Daoy (cell line): ENCODE measurements at places on chromosomes 3 and 15.
A peak's percentile ranks its signal among the peaks of the same experiment; 100 is the strongest.

DNA sequence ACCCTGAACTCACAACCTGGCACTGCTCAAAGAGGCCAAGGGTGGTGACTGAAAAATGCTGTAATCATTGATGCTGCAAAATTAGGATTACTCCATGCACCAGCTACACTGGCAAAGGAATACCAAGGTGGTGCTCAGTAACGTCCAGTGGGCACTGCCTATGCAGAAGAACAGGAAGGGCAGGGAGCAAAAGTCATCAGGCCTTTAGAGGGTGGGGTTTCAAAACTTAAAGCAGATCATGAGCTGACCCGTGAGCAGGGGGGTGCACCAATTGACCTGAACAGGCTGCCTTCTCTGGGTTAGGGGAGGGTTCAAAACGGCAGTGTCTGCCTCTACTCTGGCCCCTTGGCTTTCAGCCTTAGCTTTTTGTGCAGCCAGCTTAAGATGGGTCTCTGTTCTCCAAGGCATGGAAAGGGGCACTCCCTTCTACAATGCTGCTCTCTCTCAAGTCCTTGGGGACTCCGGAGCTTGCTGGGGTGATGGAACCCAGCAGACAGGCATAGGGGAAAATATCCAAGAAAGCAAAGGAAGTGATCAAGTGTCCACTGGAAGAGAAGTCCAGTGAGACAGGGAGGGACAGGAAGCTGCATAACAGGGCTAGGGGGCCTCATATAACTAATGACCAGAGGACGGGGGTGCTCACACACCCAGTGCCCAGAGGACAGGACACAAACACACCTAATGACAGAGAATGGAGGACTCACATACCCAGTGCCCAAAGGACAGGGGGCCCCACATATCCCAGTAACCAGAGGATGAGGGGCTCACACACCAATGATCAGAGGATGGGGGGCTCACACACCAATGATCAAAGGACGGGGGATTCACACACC lies 11.4 kb downstream of the RAB6B start:
- no peak for DNase-seq

- no peak for DNase-seq
Measured at GRCh38 chr15:42736178-42736792, 643 bp downstream of the CDAN1 start.

GRCh38 chr3:11499144-11499543 lies 144.6 kb downstream of the VGLL4 start:
- peak; percentile 83 for DNase-seq

GRCh38 chr15:98039596-98039995 lies 79.1 kb downstream of the ARRDC4 start:
- DNase-seq: no peak

GRCh38 chr3:126501736-126502135 lies 15.8 kb downstream of the UROC1 start:
- no peak for DNase-seq

DNA sequence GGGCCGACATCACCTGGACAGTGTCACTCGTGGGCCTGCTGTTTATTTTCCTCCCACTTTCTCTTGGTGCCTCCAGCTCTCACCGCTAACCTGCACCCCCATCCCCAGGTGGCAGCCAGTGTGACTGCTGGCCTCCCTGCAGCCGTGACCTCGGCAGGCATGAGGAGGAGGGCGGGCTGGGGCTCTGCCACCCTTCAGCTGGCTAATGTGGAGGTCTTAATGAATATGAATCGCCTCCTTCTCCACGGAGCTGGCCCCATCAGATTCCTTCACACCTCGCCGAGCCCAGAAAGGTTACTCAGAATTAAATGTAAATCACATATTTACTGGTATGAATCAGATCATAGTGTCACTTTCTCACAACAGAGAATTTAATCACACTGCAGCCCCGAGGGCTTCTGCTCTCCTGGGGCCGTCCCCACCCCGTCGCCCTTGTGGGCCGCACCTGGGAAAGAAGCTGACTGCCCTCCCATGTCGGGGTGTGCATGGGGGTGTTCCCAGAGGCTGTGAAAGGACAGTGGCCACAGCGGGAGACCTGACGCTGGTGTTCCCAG lies 171.1 kb upstream of the TLE3 start:
- peak; percentile 39 for DNase-seq

- DNase-seq: no peak
Measured at GRCh38 chr3:28800203-28800602, 451.6 kb upstream of the AZI2 start.

DNA sequence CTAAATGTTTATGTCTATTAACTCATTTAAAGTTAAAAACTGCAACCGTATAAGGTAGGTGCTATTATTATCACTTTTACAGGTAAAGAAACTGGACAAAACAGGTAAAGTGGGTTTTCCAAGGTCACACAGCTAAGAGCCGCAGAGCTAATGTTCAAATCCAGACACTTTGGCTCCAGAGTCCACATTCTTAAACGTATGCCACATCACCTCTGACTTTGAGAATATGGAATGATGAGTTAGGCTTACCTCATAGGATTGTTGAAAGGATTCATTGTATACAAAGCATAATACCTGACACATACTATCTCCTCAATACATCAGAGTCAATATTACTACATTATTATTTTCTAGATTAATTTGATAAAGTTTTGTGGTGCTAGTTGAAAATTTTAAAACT lies 240.9 kb upstream of the STT3B start:
- DNase-seq: no peak

DNA sequence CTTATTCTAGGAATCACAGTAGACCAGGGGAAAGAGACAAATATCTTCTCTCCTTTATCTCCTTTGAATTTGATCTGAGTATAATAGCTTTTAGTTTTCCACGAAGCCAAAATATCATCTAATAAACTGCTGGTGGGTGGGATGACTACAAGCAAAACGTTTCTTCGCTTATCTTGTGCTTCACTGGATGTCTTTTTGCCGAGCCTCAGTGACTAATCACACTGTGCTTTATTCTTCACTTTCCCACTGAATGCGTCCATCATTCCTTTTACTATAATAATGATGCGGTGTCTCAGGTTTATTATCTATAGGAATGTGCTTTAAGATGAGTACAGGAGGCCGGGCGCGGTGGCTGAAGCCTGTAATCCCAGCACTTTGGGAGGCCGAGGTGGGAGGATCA lies 32.5 kb downstream of the CEP152 start:
- DNase-seq: no peak

- no peak for DNase-seq
Measured at GRCh38 chr15:77145370-77145769, 74.5 kb upstream of the TSPAN3 start.

DNA sequence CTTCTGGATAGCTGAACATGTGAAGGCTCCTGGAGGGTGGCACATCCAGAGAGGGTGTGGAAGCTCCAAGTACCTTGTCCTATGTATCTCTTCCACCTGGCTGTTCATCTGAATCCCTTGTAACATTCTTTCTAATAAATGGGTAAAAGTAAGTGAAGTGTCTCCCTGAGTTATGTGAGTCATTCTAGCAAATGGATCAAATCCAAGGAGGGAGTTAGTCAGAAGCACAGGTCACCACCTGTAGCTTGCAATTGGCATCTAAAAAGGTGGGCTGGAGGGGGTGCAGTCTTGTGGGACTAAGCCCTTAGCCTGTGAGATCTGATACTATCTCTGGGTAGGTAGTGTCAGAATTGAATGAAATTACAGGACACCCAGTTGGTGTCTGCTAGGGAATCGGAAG lies 71.0 kb downstream of the WWTR1 start:
- peak; percentile 68 for DNase-seq

DNA sequence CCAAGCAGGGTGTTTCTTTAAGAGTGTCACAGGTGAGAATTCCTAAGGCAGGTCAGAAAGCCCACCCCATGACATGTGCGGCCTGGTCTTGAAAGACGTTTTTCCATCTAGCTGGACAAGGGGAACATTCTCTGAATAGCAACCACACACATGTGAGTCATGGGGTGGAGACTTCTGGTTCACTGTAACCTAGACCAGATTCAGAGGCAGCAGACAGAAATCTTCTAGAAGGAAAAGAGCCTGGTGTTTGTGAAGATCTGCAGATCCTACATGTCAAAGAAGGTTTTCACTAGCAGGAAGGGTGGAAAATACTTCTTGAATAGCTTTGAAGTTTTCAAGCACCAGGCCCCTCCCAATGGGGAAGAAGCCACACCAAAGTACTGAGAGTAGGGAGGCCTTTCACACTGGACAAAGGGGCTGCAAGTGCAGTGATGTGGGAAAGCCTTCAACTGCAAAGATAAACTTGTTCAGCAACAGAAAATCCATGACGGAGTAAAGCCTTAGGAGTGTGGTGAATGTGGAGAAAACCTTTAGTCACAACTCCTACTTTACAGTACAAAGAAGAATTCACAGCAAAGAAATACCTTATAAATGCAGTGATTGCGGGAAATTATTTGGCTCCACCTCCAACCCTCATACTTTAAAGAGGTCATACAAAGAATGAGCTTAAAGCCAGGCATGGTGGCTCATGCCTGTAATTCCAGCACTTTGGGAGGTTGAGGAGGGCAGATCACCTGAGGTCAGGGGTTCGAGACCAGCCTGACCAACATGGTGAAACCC lies 17.6 kb downstream of the ADAM10 start:
- peak; percentile 39 for DNase-seq

GRCh38 chr3:94406595-94406994 lies 343.7 kb downstream of the NSUN3 start:
- no peak for DNase-seq

DNA sequence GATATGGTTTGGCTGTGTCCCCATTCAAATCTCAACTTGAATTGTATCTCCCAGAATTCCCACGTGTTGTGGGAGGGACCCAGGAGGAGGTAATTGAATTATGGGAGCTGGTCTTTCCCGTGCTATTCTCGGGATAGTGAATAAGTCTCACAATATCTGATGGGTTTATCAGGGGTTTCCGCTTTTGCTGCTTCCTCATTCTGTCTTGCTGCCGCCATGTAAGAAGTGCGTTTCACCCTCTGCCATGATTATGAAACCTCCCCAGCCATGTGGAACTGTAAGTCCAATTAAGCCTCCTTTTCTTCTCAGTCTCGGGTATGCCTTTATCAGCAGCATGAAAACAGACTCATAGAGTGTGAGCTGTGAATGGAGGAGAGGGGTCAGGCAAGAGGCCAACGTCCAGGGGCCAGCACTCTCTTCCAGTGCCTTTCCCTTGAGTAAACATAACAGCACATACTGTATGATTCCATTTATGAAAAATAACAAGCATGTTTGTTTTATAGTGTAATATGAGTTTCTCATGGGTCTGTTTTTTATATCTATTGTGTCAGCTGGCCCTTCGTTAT lies 16.3 kb upstream of the LCTL start:
- no peak for DNase-seq

GRCh38 chr3:79766496-79767193 lies 1.2 kb downstream of the ROBO1 start:
- DNase-seq: no peak
